ENCODE measurements at places on chromosomes 5 and 9. TPM values are rescaled to one million over a fixed set of nuclear protein-coding genes. Genes with fewer than 3 reads are reported as not detected.

CER1 gene
- not detected for total RNA-seq

PCYOX1L gene
- total RNA-seq: 36.3 TPM

DNA sequence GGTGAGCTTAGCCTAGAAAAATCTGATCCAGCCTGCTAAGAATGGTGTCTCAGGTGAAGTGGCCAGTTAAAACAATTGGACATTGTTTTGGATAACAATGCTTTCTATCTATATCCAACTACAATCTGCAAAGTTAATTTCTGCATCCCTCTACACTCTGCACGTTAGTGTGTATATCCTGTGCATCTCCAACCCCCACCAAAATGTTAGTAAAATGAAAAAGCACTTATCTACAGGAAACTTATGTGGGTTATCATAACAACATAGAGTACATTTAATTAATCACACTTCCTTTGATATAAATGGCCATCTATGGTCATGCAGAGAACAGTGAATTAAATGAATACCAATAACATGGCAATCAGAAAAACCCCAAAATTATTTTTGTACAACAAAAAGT lies 158.7 kb downstream of the NFIB start:
- H3K4me1 ChIP-seq: no peaks in the 10 kb centered on the region
- H3K36me3 ChIP-seq: no peaks in the 10 kb centered on the region
- DNase-seq: no peak
- no peak overlapping the region for H3K27ac ChIP-seq
- H3K4me3 ChIP-seq: no peak overlapping the region

DNA sequence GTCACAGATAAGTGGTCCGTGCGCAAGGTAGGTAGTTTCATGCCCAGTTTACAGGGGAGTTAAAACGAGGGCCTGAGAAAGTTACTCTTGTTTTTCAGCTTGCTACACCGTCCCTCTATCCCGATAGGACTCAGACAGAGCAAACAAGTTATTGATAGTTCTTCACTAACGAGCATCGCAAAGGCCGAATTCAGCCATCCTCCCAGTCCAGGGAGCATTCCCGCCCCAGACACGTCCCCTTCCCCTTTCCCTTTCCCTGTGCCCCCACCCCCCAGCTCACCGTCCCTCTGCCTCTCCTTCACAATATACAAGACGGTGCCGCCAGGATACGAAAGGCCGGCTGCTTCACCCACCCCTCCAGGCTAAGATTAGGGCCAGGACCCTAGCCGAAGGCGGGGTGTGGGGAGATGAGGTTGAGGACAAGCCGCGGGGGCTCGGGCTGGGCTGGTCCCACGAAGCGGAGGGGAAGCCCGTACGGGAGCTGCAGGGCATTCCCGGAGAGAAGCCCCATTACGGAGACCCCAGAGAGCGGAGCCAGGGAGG lies 599 bp downstream of the KIAA1191 start:
- peaks cover 19% of the 10 kb centered on the region for H3K4me1 ChIP-seq
- H3K36me3 ChIP-seq: peaks cover 13% of the 10 kb centered on the region
- no peak for DNase-seq

Measured in naive thymus-derived CD4-positive, alpha-beta T cell (primary cell).